Cardiac muscle cell (in vitro differentiated cells and primary cell): ENCODE measurements at places on chromosomes 13 and 19. TPM values are rescaled to one million over a fixed set of nuclear protein-coding genes. Genes with fewer than 3 reads are reported as not detected.

DNA sequence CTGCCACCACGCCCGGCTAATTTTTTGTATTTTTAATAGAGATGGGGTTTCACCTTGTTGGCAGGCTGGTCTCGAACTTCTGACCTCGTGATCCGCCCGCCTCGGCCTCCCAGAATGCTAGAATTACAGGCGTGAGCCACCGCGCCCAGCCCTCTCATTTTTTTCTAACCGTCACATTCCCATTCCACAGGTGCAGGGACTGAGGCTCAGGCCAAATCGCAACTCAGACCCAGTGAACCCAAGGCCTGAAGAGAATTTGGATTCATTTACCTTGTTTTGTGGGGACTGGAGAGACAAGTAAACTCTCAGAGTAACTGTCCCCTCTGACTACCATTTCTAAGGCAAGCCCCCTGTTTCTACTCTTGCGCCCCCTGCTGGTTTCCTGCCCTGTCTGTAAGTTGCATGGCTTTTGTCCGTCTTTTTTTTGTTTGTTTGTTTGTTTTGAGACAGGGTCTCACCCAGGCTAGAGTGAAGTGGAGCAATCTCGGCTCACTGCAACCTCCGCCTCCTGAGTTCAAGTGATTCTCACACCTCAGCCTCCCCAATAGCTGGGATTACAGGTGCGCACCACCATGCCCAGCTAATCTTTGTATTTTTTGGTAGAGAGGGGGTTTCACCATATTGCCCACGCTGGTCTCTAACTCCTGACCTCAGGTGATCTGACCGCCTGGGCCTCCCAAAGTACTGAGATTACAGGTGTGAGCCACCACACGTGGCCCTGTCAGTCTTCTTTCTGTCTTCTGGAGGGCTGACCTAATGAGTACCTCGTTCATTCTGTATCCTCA, 2.3 kb upstream of the STRN4 start:
- peak; percentile 78 for DNase-seq

ZNF723 gene
- not detected in 2 replicates for total RNA-seq

CRLF1 gene
- 0.14 and 0.69 TPM in 2 replicates for total RNA-seq

ZNF575 gene
- 1.8 TPM in 1 of 2 replicates, not detected in the other for total RNA-seq

GRCh38 chr19:18751571-18751970, 39.5 kb downstream of the COMP start:
- DNase-seq: no peak

- DNase-seq: no peak
Observed at GRCh38 chr19:29320086-29320485, 107.1 kb upstream of the UQCRFS1 start.
